Stimulated activated CD4-positive, alpha-beta T cell treated with anti-CD3 and anti-CD28 coated beads, Interleukin-12 subunit alpha, Interleukin-12 subunit beta, amount 100 ng/mL, for 48 hours (primary cell): ENCODE measurements at places on chromosomes 3 and 15.

DNA sequence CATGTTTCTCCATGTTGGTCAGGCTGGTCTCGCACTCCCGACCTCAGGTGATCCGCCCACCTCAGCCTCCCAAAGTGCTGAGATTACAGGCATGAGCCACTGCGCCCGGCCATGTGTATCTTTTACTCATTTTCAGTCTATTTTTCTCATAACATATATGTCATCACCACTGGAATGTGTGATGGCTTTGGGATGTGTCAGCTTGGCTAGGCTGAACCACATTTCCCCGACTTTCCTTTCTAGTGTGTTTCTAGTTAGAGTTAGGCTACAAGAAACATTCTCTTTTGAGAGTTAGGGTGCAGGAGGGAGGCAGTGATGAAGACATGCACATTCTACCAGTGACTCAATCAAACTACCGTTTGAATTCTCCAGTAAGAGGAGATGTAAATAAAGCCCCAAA lies 444.9 kb upstream of the THBS1 start:
- DNase-seq, result no peak

GRCh38 chr15:31456354-31457060 lies 129.9 kb downstream of the KLF13 start:
- DNase-seq, result no peak

DNA sequence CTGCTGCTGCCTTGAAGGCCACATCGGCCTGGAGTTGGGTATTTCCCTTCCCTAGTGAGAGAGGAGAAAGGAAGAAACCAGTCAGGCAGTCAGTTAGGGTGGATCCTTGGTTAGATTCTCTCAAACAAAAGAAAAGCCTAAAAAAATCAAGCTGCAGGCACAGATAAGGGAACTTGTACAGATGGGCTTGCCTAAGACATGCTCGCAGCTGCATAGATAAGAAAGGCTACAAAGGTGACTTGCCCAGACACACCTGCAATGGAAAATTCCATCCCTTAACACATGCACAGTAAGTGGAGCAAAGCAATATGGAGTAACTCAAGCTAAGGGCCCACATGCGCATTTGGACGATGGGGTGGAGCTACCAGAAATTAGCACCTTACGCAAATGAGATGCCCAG lies 199.7 kb upstream of the ARPP21 start:
- DNase-seq, result no peak

DNA sequence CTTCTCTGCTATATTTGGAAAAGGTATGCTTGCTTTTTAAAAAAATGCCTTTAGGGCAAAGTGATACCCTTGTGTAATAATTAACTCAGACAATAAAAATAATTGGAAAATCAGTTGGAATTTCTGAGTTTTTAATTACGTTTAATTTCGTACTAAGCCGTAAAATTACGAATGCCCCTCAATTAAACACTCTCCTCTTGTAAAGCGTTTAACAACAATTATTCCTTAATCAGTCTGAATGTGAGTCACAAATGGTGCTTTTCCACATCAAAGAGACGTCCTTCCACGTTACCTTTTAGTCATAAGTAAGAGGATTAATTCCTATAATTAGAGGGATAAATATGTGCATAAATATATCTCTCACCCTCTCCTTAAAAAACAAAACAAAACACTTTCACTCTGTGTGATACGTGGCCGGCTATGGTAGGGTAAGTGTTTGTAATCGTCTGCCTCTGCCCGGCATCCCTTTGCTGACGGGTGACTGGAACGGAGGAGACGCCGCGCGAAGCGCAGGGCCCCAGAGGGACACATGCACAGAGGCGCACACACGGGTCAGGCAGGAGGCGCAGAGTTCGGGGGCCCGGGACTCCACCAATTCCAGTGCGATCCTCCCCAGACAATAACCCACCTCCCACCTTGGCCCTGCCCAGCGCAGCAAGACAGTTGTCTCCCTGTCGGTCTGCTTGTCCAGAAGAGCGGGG lies 9.7 kb upstream of the MEIS2 start:
- no peak for DNase-seq

DNA sequence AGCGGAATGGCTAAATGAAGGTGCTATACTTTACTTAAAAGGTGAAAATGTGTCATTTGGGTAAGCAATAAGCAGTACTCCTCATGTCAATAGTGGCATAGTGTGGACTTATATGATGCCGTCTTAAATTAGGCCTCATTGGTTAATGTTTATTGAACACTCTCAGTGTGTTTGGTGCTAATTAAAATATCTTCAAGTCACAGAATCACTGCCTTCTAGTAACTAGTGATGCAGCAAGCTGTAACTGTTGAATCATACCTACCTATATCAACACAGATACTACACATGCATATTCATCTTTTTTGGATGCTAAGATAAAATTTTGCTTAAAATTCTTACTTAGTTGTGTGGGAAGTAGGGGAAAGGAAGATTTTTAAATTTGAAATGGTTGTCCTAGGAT lies 30.7 kb downstream of the ARHGAP31 start:
- DNase-seq, result no peak

GRCh38 chr3:107680698-107681097 lies 157.9 kb downstream of the BBX start:
- DNase-seq, result no peak

DNA sequence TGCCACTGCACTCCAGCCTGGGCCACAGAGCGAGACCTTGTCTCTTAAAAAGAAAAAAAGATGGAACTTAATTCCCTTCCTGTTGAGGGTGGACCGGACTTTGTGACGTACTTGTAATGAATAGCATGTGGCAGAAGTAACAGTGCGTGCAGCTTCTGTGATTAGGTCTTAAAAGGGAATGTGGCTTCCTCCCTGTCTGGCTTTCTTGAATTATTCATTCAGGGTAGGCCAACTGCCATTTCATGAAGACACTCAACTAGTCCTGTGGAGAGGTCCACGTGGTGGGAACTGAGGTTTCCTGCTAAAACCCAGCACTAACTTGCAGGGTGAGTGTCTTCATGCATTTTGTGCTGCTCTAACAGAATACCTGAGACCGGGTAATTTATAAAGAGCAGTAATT lies 98.9 kb upstream of the PIAS1 start:
- DNase-seq, result no peak

DNA sequence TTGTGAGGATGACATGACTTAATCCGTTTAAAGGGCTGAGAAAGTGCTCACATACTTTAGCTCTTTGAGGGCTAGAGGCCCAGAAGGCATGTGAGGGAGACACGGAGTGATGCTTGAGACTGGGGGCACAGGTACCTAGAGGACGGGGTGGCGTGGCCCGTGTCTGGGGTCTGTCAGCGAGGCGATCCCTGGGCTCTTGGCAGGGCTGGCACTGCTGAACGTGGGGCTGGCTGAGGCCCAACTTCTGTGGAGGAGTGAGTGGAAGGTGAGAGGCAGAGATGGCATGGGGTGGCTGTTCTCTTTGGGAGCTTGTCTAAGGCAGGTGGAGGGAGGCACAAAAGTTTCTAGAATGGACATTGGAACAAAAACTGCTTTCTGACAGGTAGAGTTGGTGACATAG lies 9.5 kb downstream of the SEMA4B start:
- DNase-seq, result no peak

DNA sequence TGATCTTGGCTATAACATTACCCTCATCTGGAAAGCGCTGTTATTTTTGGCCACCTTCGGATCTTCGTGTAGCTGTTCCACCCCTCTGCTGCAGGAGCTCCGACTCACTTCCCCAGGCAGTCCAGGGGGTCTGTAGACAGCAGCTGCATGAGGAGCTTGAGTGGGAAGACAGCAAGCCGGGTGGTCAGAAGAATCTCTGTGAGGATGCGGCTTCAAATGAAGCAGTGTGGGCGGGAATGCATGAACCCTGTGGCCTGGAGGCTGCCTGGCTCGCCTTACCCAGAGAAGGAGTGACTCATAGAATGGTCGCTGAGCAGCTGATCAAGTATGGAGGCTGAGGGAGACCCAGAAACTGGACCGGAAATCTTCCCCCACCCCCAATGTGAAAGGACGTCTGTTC lies 45.2 kb upstream of the NR2F2 start:
- no peak for DNase-seq

GRCh38 chr3:135134684-135135075 lies 339.6 kb downstream of the EPHB1 start:
- no peak for DNase-seq

DNA sequence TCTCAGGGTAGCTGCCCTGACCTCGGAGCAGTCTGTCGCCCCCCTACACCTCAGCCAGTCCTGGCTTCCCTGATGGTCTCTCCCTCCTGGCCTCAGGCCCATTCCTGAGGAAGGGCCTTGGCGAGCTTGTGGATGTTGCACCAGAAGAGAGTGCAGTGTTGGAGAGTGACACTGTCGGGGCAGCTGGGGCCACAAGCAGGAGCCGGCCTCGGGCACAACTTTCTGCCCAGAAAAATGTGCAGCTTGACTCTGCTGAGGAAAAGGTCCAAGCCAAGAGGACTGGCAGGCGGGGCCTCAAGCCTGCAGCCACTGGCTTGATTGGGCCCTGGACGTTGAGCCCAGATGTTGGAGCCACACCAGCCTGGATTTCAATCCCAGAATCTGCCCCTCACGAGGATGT lies 12.8 kb downstream of the HEMK1 start:
- no peak for DNase-seq

DNA sequence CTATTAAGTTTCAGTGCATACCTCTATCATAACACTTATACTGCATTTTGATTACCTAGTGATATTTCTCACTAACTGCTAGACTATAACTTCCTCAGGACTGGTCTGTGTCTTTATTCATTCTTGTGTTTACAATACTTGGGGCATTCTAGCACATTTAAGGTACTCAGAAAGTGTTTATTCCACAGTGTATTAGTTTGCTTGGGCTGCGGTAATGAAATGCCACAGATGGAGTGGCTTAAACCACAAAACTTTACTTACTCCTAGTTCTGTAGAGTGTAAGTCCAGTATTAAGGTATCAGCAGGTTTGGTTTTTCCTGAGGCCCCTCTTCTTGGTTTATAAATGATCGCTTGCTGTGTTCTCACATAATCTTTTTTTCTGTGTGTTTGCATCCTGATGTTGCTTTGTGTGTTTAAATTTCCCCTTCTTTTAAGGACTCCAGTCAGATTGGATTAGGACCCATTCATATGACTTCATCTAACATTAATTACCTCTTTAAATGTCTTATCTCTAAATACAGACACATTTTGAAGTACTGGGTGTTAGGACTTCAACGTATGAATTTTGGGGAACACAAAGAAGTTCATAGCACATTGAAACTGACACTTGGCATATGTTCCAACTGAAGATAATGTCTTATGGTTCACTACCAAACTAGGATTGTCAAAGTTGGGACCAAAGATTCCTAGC lies 23.9 kb downstream of the RNF111 start:
- DNase-seq, result no peak

- no peak for DNase-seq
These were observed 45.8 kb upstream of the KLF13 start for GRCh38 chr15:31280831-31281216.

DNA sequence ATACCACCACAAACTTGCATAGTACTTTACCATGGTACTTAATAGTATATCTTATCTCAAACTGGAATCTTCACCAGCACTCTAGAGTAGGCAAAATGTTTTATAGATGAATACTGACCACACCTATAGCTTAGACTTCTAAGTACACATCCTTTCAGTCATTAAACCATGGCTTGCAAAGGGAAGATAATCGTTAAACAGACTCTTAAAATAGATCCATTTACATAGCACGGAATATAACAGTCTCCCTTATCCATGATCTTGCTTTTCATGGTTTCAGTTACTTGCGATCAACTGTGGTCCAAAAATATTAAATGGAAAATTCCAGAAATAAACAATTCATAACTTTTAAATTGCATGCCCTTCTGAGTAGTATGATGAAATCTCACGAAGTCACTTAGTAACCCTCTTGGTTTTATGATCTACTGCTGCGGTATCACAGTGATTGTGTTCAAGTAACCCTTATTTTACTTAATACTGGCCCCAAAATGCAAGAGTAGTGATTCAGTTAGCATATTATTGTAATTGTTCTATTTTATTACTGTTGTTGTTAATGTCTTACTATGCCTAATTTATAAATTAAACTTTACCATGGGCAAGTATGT lies 111.4 kb downstream of the HERC1 start:
- no peak for DNase-seq

GRCh38 chr3:4720316-4721075 lies 227.3 kb downstream of the ITPR1 start:
- DNase-seq, result no peak

DNA sequence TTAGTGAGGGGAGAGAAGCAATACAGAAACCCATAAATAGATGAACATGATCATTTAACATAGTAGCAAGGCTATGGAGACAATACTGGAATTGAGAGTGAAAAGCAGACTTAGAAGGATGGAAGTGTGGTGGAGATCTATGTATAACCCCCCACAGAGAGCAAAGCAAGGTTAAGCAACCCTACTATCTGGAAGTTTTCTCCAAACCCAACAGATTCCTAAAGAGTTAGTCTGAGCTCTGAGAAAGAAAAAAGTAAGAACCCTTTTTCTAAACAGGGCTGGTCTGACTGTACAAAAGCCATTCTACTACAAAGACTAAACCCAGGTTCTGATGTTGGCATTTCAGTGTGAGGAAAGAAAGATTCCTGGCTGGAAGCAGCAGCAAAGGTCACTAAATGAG lies 153.2 kb downstream of the WNT5A start:
- no peak for DNase-seq

DNA sequence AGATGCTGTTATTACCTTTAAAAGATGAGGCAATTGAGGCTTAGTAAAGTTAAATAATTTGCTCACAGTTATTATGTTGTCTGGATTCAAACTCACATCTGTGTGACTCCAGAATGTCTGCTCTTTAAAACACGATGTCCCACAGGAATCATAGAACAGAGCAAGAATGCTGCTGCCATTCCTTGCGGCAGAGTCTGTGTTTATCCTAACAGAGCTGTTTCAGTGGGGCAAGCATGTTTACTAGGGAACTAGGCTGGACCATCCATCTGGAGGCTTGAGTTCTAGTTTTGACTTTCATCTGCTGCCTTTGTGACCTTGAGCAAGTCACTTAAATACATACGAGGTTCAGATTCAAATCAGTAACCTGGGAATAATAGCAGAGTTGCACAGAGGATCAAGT lies 72.1 kb downstream of the BBX start:
- DNase-seq, result no peak

GRCh38 chr15:80485370-80486164 lies 81.4 kb downstream of the ARNT2 start:
- no peak for DNase-seq

DNA sequence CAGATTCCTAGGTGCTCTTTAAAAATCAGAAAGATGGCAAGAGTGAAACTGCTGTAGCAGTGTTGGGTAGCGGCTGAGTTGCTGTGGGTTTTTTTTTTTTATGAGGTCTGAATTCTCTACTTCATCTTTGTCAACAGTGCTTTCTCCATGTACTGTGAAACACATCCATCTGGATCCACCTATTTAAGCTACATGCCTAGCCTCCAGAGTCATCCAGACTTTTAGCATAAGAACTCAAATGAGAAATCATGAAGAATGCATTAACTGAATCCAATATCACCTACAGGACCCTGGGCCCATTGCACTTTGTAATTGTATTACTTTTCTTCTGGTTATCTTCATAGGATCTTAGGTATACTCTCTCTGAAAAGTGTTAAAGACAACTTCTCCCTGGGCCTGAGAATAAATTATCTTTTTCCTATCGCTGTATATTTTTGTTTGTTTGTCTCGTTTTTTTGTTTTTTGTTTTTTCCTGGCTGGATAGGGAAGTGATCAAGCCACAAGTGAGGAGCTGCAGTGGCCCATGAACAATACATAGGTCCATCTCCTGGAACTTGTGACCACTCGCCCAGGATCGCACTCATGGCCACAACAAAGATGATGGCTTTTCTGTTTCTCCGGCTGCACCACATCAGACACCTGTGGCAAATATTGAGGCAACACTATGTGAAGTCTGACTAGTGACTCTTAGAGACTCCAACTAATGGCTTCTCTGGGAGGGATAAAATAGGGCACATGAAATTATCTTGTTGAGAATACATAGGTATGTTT lies 609.9 kb upstream of the AGTR1 start:
- DNase-seq, result no peak
